A549 treated with AZD2906 at 1 μM for 4 hours (cell line): ENCODE measurements at places on chromosomes 2 and 18. TPM values are rescaled to one million over a fixed set of nuclear protein-coding genes. Genes with fewer than 3 reads are reported as not detected.

Gene NR4A2
- 1.6 to 2.3 TPM (median 2.0 TPM) in 5 replicates for total RNA-seq

Gene UGT1A4
- 0.06 to 0.11 TPM (median 0.06 TPM) in 3 of 5 replicates, not detected in the others for total RNA-seq

Gene CPO
- total RNA-seq: 0.05 to 0.11 TPM (median 0.09 TPM) in 4 of 5 replicates, not detected in the other

Gene SP140L
- 2.7 to 3.8 TPM (median 3.1 TPM) in 5 replicates for total RNA-seq

Gene ITGB6
- 0.40 to 0.87 TPM (median 0.55 TPM) in 5 replicates for total RNA-seq

Gene CCBE1
- total RNA-seq: 7.9 to 12.9 TPM (median 12.0 TPM) in 5 replicates

Gene DSG1
- not detected in 5 replicates for total RNA-seq
